ENCODE measurements at places on chromosomes 3 and 15.

- no peak for DNase-seq
Observed at GRCh38 chr3:171888466-171888865, 45.3 kb downstream of the TMEM212 start.

- no peak for DNase-seq
Observed at GRCh38 chr15:60121845-60122244, 117.7 kb downstream of the FOXB1 start.

DNA sequence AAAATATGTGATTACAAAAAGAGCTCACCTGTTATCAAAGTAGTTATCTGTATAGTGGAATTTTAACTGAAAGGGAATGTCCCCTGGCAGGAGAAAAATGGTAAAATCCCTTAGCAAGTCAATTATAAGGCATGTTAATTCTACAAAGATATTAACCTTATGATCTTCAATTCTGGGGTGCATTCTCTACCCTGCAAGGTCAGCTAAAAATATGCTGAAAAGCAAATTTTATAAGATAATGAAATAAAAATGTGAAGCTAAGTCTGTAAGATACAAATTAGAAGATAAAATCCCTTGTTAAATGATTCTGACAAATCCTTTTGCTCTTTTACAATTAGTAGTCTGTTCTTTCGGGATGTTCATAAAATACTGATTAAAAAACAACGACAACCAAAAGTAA lies 109.8 kb downstream of the BBX start:
- no peak for DNase-seq

GRCh38 chr3:120645083-120645845 lies 36.8 kb downstream of the HGD start:
- DNase-seq: no peak

DNA sequence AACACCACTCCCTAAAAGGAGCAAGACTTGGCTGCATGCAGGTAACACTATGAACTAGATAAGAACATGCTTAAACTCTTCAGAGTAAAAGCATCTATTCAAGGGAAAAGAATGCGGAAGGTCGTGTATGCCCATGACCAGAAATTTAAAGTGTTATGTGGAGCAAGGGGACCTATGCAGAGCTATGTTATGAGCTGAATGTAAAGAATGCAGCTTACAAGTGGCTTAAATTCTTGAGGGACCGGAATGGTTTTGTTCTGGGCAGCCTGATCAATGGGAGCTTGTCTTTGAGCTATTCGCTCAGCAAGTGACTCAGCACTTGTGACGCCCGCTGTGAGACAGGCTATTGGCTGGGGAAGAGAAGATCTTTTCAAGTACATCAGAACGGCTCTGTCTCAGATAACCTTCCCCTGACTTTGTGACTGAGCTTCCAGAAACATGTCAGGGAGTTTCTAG lies 367.5 kb upstream of the THBS1 start:
- no peak for DNase-seq

DNA sequence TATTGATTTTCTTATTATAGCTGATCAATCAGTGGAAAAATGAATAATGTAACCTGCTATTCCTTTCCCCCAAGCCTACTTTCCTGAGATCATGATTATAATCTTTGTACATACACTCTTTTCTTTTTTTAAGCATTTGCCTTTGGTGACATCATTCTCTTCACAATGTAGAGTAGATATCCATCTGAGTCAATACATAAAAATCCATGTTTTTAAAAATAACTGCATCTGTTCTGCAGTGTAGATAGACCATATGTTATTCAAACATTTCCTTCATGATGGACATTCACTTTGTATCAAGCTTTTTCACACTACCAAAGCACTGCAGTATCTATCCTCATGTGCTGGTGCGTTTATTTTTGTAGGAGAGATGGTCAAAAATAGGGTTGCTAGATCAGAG lies 211.1 kb downstream of the PTPRG start:
- no peak for DNase-seq

- DNase-seq: no peak
Observed at GRCh38 chr15:60649845-60650548, 171.1 kb upstream of the ICE2 start.

GRCh38 chr3:30319713-30320112 lies 286.7 kb upstream of the TGFBR2 start:
- peak; percentile 54 for DNase-seq

- no peak for DNase-seq
Observed at GRCh38 chr3:32577581-32578556, 7.2 kb upstream of the DYNC1LI1 start.

Data from LNCaP clone FGC (cell line).